T-helper 2 cell (primary cell): ENCODE measurements at places on chromosomes 5 and 9.

- no peak for DNase-seq
Measured at GRCh38 chr9:78370991-78371390, 74.1 kb downstream of the PSAT1 start.

- DNase-seq = no peak
Measured at GRCh38 chr5:142499591-142500226, 174.9 kb upstream of the SPRY4 start.

- no peak for DNase-seq
Measured at GRCh38 chr5:143759396-143760130, 52.4 kb upstream of the HMHB1 start.

DNA sequence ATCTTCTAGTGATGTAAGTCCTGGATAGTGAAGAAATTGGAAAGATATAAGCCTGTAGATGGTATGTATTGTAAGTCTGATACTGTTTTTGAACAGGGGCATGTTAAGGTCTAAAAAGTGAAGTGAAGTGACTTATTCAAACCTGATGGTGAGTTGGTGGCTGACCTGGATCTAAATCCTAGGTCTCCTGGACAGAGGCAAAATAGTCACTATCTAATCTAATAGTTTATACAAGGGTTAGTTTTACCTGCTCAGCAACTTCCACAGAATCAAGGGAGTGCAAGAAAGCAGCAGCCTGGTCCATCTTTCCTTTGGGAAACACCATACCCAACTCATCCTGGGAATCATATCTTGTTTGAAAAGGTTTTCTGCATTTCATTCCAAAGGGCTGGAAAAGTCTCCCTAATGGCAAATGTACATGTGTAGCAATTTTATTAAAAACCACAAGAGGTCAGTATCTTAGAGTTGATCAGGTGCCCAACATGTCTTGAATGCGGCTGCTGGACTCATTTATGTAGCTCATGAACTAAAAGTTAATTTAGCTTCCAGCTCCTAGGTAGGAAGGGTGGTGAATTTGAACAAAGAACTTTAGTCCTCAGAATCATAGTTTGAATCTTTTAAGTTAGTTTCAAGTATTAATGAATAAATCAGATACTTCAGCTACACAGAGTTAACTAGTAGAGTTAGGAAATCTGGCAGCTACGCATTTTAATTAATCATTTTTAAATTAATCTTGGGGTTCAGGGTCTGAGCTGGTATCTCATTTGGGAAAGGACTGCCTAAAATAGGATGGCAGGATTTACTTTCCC lies 26.0 kb downstream of the SKP2 start:
- no peak for DNase-seq

- DNase-seq = no peak
Measured at GRCh38 chr9:38651400-38652042, 31.1 kb upstream of the ANKRD18A start.

DNA sequence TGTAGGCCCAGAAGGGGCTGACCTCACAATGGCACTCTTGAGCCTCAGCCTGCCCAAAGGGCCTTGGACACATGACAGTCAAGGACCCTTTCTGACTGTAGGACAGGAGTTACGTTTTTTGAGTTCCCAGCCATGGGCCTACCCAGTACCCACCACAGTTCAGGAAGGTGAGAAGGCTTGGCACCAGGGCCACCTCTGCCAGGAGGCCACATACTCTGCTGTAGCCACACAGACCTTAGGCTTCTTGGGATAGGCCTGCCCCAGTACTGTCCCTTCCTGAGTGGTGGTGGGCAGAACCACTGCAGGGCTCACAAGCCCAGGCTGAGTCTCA lies 12.8 kb downstream of the PDLIM4 start:
- DNase-seq = no peak

DNA sequence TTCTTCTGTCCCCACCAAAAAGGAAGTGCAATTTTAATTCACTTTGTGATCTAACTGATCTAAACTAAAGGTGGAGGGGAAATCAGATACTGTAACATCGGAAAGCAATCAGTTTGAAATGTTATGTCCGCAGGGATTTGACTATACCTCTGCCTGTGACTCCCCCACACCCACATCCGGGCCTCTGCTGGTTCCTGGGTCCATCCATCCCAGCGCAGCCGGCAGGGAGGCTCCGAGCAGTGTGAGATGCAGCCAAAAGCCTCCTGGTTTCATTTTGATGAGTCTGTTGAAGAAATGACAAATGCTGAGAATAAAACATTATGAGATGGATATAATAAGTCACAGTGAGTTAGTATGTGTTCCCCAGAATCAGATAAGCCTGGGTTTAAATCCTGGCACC lies 8.6 kb downstream of the FSTL4 start:
- no peak for DNase-seq

DNA sequence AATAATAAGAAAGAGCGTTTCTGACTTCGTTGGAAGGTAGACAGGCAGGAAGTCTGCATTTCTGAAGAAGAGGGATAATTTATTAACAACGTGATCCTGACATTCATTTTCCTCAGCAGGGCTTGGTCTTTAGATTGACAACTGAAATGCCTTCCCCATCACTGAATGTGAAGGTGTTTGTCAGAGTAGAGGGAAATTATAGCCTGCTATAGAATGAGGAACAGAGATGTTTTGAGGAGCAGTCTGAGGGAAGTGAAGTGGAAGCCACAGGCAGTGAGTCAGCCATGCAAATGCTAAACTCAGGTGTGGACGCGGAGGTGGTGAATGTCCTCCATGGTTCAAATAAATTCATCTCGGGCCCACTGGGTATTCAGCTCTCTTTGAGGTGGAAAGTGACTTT lies 30.5 kb downstream of the C7 start:
- no peak for DNase-seq

DNA sequence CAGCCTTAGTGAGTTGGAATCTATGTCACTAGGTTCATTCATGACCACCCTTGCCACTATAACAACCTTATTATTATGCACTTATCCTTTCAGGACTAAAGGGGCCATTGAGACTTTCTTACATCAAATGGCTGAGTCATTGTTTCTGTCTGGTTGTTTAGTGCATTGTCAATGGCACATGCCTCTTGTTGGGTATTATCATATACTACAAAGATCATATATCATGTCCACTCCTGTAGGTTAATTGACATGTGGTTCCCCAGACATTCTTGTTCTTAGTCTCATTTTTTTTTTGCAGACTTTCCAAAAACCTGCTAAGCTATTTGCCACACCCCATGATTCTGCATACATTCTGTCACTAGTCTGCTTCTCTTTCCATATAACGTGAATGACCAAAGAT lies 66.7 kb upstream of the PRDM9 start:
- no peak for DNase-seq

DNA sequence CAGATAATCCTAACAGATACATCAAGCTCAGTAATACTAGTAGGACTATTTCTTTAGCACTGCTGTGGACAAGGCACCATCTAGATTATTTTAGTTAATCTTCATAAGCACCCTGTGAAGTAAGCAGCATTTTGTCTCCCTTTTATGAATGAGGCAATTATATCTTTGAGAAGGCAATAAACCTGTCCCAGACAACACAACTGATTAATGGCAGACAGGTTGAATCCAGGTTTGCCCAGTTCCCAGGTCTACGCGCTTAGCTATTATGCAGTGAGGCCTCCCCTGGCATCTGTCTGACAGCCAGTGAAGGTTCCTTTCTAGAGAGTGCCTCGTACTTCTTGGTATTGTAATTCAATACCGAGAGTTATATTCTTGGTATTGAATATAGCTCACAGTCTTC lies 9.7 kb upstream of the LVRN start:
- no peak for DNase-seq

DNA sequence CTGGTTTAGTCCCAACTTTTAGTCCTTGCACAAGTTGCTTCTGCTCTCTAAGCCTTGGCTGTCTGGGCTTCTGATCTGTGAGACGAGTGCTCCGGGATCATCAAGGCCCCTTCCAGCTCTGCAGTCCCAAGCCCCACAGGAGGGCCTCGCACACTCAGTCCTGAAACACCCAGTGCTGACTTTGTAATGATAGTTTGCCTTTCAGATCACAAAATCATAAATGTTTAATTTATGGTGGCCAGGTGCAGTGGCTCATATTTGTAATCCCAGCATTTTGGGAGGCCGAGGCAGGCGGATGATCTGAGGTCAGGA lies 95.9 kb upstream of the SLC25A48 start:
- no peak for DNase-seq

DNA sequence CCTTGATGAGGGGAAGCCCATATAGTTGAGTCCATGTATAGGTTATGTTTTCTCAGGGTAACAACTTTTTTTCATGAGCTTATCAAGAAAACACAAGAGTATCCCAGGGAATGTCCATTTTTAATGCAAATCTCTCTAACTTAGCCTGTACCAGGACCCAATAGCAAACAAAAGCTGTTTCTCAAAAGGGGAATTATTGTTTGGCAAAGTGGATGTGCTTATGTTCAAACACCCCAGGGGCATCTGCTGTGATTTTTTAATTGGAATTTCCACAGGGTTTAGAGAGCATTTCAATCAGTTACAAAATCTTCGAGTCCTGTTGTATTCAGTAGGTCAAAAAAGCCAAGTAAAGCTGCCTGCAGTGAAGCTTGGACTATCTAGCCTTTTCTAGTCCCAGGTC lies 33.4 kb upstream of the CSNK1G3 start:
- DNase-seq = no peak

GRCh38 chr9:14186096-14186495 lies 127.8 kb downstream of the NFIB start:
- no peak for DNase-seq

GRCh38 chr5:4345850-4346249 lies 750.2 kb downstream of the IRX1 start:
- no peak for DNase-seq

DNA sequence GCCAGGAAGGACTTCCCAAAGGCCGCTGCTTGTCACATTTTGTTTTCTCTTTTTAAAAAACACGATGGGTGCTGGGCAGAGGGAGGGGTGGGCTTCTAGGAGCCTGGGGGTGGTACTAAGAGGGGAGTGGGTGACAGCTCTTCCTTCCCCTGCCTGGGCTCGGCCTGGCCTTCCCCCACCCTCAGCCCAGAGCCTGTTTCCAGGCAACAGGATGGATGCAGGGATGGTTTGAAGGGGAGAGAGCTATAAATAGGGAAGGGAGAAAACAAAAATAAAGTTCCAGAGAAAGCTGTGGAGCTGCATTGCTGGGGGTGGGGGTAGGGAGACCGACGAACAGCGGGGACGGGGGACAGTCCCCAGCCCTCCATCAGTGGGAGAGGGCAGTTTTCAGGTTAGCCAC lies 6.6 kb upstream of the GPRIN1 start:
- no peak for DNase-seq

DNA sequence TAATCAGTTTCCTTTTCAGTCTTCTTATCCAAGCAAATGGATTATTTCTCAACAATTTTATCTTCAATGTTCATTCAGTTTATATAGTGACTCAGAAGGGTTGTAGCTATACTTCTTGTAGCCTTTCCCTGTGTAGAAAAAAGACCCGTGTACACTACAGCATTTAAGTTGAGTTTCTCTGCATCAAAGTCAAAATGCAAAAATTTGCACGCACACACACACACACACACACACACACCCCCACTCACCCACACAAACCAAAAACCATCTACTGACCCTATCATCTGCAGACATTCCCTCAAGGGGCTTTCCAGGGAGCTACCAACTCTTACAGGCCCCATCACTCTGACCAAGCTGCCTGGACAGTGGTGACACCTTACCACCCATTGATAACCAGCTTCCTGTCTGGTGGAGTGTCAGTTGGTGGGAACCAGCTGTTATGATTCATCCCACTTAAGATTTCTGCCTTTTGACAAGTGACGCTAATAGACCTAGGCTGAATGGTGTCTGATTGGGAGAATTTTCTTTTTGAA lies 12.2 kb upstream of the ELL2 start:
- no peak for DNase-seq

DNA sequence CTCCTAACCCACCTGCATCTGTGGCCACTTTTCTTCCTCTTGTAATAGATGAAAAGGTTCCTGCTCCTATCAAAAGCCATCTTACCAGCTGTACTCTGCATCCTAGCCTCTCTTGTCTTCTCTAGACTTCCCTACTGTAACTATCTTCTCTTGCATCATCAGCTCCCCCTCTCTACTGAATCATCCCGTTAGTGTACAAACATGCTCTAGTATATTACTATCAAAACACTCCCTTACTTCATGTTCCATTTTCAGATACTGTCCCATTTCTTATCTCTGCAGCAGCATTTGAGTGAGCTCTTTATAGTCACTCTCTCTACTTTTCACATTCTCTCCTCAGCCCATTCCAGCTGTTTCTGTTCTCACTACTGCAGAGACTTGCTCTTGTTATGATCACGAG lies 2.8 kb downstream of the SRA1 start:
- no peak for DNase-seq

- DNase-seq = no peak
Measured at GRCh38 chr9:32823101-32823500, 39.8 kb downstream of the TMEM215 start.

GRCh38 chr9:130741831-130742449 lies 48.4 kb downstream of the EXOSC2 start:
- DNase-seq = no peak

DNA sequence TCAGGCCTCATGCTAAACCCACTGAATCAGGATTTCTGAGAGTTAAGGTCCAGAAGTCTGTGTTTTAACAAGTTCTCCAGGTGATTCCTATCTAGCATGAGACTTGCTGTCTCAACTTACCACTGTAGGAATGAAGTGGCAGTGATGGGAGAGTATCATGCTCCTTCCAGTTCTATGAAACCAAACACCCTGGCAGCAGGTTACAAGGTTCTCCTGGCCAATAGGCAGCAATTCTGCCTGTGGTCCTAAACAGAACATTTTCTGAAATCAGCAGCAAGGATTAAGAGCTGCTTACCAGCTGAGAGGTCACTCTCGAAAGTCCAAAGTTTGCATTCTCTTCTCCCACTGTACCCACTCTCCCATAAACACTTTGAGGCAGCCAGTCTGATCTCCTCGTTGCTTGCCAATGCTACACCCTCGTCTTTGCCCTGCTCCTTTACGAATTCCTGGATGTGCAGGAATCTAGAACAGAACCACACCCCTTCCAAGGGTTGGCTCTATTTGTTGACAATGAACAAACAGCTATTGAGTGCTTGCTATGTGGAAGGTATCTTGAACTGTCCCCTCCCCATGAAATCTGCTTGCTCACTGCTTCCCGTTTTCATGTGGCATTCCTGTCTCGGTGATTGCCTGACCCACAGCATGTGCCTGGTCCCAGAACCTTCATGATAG lies 100.5 kb downstream of the TMEM174 start:
- DNase-seq = no peak

DNA sequence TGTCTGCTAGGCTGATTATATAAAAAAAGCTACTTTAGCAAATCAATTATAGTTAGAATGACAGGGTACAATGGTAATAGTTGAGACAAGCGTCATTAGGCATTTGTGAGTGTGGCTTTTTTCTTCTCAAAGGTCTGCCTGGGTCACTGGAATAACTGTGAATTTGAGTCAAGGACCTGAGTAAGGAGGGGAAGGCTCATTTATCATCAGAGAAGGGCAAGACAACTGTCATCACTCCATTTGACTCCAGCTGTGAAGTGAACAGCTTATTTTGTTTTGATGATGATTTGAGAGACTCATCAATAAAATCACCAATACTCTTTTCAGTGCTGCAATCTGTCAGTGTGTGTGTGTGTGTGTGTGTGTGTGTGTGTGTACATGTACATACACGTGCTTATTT lies 118.6 kb downstream of the MAT2B start:
- DNase-seq = no peak
